HuH-7.5 (cell line): ENCODE measurements at places on chromosomes 6 and 20.
A peak's percentile ranks its signal among the peaks of the same experiment; 100 is the strongest.

DNA sequence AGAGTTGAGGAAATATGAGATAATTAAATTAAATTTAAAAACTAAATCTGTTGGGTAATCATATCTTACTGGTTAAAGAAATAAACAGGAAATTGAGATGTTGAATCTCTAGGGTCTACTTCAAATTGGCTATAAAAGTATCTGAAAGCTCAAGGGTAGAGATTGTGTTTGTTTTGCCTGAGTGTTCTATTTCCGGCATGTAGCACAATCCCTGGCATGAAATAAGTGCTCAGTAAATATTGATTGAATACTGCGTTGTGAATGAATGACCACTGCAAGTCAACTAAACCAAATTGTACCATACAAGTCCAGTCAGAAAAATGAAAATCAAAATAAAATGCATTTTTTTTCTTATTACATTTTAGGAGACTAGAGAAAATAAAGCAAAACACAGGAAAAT, 709.8 kb downstream of the EPM2A start:
- DNase-seq, result no peak

GRCh38 chr6:167711211-167711610, 115.5 kb upstream of the AFDN start:
- no peak for DNase-seq

DNA sequence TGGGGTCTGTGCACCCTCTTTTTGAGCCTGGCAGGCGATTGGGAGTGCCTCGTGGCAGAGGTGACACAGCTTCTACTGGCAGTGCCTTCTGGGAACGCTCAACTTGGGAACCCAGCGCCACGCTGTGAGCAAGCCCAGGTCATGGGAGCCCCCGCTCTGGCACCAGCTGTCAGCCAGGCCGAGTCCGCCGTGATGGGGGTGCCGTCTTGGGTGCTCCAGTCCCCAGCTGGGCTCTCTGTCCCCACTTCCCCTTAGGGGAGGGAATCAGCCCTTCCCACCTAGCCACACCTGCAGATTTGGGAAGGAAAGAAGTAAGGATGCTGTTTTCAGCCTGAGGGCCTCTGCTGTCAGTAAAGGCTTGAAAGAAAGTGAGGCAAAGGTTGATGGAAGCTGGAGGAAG, 31.0 kb upstream of the NTSR1 start:
- no peak for DNase-seq

- DNase-seq, result no peak
These were observed 229.9 kb downstream of the BCAS1 start for GRCh38 chr20:53840532-53840931.

GRCh38 chr6:135086414-135086764, 31.8 kb upstream of the HBS1L start:
- no peak for DNase-seq

GRCh38 chr6:95948324-95948723, 67.5 kb upstream of the FUT9 start:
- no peak for DNase-seq

DNA sequence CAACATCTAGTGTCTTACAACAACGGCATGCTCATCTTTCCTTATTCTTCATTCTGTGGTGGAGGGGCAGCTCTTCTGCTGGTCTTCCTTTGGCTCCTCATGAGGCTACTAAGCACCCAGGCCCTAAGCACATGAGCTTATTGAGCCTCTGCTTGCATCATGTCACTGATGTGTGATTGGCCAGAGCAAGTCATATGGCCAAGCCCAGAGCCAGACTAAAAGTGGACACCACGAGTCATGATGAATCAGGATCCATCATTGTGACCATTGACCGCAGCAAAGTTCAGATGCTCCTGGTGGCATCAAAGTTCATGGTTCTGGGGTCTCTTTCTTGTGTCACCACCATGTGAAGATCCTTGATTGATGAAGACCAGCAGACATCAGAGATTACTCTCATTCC, 192.0 kb upstream of the FOXA2 start:
- DNase-seq, result no peak

DNA sequence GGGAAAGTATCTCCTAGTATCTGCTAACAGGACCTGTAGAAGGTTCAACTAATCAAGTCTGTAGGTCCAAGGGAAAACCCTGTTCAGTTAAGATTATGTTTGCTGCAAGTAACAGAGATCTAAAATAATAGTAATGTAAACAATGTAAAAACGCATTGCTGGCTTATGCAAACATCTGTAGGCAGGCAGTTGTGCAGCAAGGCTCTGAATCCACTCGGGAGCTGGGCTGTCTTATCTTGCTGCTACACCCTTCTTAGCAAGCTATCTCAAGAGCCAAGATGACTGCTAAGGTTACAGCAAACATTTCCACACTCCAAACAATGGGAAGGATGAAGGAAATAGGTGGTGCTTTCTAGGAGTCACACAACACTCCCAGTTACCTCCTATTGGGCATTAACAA, 397.3 kb upstream of the NRSN1 start:
- DNase-seq, result no peak

- DNase-seq, result no peak
These were observed at the start of gene RAET1E for GRCh38 chr6:149897855-149898744. Gene RAET1E (minus strand): TSS chr6:149898113. CDS start chr6:149890901, 7,212 bp downstream.

DNA sequence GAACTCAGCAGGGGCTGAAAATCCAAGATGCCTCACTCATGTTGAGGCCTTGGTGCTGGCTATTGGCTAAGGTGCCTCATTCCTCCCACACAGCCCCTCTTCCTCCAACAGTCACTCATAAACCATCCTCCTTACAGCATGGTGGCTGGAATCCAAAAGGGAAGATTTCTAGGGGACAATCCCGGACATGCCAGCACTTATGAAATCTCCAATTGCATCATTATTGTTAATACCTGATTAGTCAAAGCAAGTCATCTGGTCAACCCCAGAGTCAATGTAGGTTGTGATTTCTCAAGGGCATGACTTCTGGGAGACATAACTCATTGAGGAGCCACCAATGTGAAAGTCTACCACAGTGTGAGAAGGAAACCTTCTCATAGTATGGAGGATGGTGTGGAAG, 506.6 kb upstream of the NOX3 start:
- DNase-seq, result no peak

DNA sequence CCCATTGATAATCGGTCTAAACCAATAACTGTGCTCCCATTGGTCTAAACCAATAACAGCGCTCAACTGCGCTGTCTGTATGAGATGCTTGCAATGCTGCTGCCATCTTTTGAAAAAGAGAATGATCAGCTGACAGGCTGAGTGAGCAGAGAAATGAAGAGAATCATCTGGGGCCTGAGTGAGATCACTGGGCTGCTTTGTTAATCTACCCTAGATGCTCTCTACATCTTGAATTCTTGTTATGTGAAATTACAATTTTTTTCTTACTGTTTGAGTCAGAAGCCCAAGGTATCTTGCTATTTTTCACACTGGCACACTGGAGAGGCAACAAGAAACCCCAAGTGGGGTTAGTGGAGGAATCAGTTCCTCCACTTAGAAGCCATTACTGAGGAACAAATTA, 91.5 kb upstream of the GCM1 start:
- DNase-seq, result no peak

GRCh38 chr6:100620085-100620840, 155.5 kb upstream of the SIM1 start:
- DNase-seq, result no peak

- DNase-seq, result no peak
These were observed 9.6 kb downstream of the SLC18B1 start for GRCh38 chr6:132788658-132789395.

GRCh38 chr6:156269751-156270369, 507.3 kb upstream of the ARID1B start:
- no peak for DNase-seq

GRCh38 chr6:137775227-137775626, 91.8 kb upstream of the TNFAIP3 start:
- no peak for DNase-seq

- DNase-seq, result no peak
These were observed 103.1 kb upstream of the MRPS10 start for GRCh38 chr6:42320762-42321161.

- DNase-seq, result no peak
These were observed 913.0 kb downstream of the C6orf118 start for GRCh38 chr6:164396071-164397047.

DNA sequence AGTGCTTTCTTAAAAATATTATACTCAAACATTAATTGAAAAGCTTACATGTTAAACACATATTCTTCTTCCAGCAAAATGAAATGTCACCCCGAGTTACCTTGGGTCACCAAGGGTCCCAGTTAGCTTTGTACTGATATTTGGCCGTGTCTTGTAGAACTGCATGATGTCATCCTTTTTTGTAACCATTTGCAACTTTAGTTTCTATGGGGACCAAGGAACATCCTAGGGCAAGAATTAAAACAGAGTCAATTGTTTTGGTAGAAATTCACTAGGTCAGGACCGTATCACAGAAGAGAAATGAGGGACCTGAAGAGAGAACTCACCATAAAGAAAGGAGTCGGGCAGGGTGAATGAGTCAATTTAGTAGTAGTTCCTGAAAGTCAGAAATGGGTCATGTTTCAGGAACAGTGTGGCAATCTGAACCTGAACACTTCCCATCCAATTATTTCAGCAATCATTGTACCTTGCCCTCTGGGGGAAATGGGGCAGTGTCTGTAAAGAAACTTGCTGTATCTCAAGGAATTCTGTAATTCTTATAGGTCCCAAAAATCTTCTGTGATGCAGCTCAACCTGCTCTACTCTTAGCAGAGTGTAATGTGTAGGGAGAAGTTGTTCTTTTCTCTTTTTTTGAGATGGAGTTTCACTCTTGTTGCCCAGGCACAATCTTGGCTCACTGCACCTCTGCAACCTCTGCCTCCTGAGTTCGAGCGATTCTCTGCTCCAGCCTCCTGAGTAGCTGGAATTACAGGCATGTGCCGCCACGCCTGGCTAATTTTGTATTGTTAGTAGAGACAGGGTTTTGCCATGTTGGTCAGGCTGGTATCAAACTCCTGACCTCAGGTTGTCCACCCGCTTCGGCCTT, 5.3 kb upstream of the AKAP7 start:
- no peak for DNase-seq

- no peak for DNase-seq
These were observed 121.6 kb downstream of the ADGRB3 start for GRCh38 chr6:68756454-68757375.

- DNase-seq, result no peak
These were observed 159.7 kb downstream of the GMDS start for GRCh38 chr6:2085657-2086056.

DNA sequence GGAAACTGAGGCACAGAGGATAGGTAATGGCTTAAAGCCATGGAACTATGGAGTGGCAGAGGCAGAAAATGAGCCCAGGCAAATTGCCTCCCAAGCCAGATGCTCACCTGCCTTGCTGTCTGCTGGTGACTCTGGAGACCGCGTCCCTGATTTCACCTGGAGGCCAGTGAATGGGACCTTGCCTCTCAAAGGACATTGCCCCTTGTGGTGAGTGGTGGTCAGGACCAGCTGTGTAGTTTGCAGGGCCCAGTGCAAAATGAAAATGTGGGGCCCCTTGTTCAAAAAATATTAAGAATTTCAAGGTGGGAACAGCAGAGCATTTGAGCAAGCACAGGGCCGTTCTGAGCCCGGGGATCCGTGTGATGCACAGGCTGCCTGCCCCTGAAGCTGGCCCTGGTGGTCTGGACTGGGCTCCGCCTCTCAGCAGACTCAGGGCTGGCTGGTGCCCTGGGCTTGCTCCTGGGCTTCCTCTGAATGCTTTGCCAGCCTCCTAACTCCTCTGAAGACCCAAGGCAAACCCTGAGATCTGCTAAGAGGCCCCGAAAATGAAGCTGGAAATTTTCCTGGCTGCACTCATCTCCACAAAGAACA, 19.8 kb upstream of the KCNG1 start:
- DNase-seq, result no peak

GRCh38 chr20:3753098-3753497, 14.5 kb downstream of the ADISSP start:
- DNase-seq, result peak; percentile 97

DNA sequence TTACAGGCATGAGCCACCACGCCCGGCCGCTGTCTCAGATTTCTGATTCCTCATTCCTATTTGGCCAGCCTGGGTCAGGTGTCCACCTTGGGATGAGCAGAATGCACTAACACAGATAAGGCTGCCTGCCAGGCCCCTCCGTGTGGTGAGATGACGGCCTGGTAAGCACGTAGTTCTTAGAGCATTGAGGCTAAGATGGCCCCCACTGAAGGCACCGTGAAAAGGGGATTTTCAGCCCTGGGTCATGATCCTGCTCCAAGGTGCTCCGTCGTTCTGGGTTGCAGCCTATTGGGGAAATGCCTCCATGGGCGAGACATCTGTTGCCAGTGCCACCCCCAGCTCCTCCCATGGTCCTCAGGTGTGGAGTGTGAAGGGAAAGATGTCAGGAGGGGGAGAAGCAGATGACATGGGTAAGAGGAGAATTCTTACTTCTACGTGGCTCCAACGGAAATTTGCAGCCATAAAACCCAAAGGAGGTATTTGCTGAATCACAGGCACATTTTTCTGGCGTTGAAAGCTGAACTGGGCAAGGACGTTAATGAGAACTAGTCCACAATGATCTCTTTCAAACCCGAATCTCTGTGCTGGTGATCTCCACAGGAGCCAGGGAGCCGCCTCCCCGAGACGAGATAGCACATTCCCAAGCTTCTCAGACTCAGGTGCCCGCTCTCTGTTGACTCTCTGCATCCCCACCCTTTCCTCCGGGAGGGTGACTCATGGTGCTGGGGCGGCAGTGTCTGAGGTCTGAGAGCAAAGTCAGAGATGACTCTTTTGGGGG, 34.0 kb upstream of the BMP6 start:
- DNase-seq, result peak; percentile 22

- no peak for DNase-seq
These were observed 6.8 kb upstream of the MRPS10 start for GRCh38 chr6:42224222-42225028.

DNA sequence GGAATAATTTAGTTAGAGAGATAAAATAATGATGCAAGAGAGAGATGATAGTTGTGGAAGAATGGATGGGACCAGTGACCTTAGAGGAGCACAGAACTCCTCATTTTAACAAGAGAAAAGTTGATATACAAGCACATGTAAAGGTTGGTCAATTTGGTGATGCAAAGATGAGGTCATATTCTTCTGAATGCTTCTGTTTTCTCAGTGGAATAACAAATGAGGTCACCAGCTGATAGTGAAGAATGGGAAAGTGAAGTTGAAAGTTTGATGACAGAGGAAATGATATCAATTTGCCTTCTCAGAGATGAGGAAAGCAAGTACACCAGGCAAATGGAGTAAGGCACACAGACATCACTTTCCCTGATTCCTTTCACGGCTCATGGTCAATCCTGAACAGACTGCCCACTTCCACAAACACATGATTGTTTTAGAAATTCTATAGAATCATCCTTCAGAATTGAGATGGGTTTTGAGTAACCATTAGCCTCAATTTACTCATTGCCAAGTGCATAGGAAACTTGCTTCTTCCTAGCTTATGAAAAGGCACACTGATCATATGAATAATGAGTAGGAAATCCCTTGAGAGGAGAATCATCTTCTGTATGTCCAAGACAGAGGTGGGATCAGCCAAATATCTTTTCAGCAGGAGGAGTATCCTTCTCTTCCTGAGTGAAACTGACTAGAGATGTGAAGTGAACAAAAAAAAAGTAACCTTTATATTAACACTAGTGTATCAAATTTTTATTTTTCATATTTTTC, 82.4 kb upstream of the TCF21 start:
- DNase-seq, result no peak

DNA sequence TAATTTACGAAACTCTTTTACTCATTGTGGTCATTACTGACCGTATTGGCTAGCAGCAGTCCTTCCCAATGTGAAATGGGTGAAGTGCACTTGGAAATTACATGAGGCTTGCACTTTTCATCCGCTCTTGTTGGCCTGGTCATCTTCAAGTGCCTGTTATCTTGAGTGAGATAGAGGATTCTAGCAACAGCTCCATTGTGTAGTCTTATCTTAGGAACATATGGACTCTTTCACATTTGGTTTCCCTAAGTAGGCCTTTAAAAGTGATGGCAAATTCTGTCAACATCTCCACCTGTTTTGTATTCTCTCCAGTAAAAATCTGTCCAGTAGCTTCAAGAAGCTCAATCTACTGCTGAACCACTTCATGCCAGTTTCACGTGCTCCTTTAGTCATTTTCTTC, 114.8 kb upstream of the MARCKS start:
- no peak for DNase-seq
